Activated effector memory CD4-positive, alpha-beta T cell treated with anti-CD3 and anti-CD28 coated beads, Interleukin-2, amount 50 U/mL, for 16 hours (primary cell): ENCODE measurements at places on chromosomes 2 and 18.

- peak; percentile 72 for DNase-seq
Measured at GRCh38 chr2:151827564-151828142, 568 bp downstream of the ARL5A start.

GRCh38 chr18:48833701-48834412 lies 116.9 kb downstream of the SMAD7 start:
- DNase-seq = peak; percentile 80

GRCh38 chr2:134882773-134883172 lies 35.8 kb upstream of the CCNT2 start:
- no peak for DNase-seq

DNA sequence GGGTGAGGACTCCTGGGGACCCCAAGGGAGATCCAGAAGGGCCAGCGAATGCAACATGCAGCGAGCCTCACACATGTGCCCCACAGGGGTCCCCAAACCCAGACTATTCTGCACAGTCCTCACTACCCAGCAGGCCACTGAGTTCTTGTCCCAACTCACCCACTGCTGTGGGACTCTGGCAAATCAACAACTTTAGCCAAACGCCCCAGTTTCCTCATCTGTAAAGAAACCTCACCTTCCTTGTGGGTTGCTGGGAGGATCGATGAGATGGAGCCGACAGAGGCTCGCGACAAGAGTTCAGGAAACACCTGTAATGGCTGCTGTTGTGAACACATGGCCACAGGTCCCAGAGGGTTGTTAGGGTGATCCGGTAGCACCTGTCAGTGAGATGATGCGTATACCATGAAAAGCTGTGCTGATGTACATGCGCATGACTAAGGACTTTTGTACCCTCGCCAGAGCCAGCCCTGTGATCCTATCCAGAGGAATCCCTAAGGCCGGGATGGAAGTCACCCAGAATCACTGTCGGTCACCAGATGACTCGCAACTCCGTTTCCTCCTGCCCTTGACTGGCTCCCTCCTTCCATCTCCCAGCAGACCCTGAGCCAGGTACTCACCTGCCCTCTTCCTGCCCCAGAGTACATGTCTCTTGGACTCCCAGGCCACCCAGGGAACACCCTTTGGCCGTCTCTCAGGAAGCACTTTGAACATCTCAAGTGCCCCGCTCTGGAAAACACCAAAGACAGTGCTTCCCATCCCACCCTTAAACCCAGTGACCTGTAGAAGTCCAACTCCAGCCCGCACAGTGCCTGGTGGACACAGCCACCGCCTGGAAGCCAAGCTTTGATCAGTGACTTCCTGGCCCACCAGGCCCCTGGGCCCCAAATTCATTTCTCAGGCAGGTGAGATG lies 103.3 kb upstream of the ID2 start:
- DNase-seq = no peak

DNA sequence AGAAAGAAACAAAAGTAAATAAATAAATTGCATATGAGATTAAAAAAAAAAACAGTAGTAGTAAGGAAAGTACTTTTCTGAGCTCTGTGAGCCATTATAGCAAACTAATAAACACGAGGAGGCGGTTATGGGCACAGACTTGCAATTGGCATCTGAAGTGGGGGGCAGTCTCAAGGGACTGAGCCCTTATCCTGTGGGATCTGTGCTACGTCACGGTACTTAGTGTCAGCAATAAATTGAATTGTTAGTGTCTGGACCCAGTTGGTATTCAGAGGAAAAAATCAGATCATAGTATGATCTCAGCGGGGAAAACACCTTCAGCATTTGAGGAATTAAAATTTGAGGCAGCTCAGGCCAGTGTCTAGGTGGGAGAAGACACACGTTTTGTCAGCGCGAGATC lies 76.6 kb upstream of the TEX51 start:
- no peak for DNase-seq

- no peak for DNase-seq
Measured at GRCh38 chr2:170498619-170499018, 216.5 kb upstream of the SP5 start.

GRCh38 chr2:212727751-212728150 lies 189.1 kb upstream of the ERBB4 start:
- DNase-seq = no peak

GRCh38 chr2:150860301-150860700 lies 372.8 kb upstream of the RND3 start:
- DNase-seq = no peak

DNA sequence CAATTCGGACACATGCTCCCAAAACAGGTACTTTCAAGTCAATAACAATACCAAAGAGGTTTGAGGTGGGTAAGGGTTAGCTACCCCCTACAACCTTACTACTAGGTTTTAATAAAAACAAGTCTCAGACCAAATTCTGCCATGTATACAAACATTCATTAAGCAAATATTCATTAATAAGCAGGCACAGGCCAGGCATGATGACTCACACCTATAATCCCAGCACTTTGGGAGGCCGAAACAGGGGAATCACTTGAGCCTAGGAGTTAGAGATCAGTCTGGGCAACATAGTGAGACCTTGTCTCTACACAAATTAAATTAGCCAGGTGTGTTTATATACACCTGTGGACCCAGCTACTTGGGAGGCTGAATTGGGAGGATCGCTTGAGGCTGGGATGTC lies 11.7 kb upstream of the ELAC1 start:
- DNase-seq = no peak

GRCh38 chr2:149076863-149077412 lies 38.4 kb downstream of the LYPD6B start:
- no peak for DNase-seq

GRCh38 chr2:100018341-100019193 lies 123.8 kb downstream of the AFF3 start:
- DNase-seq = no peak

DNA sequence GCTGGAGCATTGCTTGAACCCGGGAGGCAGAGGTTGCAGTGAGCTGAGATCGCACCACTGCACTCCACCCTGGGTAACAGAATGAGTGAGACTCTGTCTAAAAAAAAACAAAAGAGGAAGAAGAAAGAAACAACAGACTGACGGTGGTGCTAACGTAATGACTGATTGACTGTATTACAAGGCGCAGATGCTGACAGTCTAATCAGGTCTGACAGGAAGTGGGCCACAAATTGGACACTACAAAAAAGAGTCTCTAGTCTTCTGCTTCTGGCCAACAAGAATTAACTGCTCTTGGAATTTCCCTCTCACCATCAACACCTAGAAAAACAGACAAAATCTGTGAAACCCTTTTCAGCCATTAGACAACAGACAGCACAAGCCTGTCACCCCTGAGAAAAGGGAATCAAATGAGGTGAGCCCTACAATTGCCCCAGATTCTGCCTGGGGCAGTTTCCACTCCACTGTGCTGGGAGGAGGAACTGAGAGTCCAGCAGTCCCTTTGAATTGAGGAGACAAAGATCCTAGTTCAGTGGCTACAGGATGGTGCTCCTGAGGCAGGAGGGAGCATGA lies 43.3 kb downstream of the SNED1 start:
- no peak for DNase-seq

- DNase-seq = no peak
Measured at GRCh38 chr2:30978854-30979253, 159.4 kb downstream of the GALNT14 start.

DNA sequence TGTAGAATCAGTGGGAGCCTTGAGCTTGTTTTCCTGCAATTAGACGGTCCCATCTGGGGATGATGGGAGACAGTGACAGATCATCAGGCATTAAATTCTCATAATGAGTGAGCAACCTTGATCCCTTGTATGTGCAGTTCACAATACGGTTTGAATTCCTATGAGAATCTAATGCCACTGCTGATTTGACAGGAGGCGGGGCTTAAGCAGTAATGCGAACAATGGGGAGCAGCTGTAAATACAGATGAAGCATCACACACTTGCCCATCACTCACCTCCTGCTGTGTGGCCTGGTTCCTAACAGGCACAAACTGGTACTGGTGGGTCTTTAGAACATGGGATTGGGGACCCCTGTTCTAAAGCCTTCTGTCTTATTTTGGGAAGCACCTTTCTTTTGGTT lies 17.9 kb upstream of the NYAP2 start:
- no peak for DNase-seq

GRCh38 chr18:68640861-68641260 lies 74.0 kb downstream of the TMX3 start:
- DNase-seq = no peak

DNA sequence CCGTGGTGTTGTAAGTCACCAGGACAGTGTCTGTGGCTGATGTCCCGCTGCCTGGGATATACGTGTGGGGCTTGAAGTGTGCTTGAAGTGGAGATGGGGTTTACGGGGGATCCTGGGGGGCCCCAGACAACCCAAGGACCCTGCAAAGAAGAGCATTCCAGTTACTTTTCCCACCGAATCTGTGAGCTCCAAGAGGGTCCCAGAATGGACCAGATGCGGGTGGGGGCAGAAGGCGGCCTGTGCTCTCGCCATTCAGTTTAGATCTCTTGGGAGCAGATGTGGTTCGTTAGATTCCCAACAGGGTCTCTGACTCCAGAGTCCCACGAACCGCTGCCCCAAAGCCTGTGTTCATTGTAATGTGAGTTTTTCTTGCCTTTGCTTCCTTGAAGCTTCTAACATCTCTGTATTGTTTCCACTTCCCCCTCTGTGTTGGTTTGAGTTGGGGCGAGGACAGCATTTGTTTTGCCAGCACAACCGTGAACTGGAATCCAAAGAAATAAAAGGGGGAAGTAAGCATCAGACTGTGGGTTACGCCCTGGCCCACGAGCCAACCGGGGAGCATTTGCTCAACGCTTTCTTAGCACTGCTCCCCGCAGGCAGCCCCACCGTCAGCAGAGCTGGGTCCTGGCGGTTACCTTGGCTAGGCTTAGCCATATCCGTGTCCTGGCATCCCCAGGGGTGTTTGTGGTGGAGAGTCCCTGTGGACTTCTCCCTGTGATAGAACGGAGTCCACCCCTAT lies 92.1 kb downstream of the SH3BP4 start:
- peak; percentile 57 for DNase-seq

GRCh38 chr2:190031969-190032618 lies 30.4 kb downstream of the MSTN start:
- no peak for DNase-seq

- no peak for DNase-seq
Measured at GRCh38 chr2:128285329-128285931, 33.2 kb downstream of the HS6ST1 start.

GRCh38 chr2:177187631-177188312 lies 24.8 kb upstream of the HNRNPA3 start:
- no peak for DNase-seq

GRCh38 chr18:48295586-48296311 lies 113.4 kb downstream of the ZBTB7C start:
- DNase-seq = peak; percentile 46

DNA sequence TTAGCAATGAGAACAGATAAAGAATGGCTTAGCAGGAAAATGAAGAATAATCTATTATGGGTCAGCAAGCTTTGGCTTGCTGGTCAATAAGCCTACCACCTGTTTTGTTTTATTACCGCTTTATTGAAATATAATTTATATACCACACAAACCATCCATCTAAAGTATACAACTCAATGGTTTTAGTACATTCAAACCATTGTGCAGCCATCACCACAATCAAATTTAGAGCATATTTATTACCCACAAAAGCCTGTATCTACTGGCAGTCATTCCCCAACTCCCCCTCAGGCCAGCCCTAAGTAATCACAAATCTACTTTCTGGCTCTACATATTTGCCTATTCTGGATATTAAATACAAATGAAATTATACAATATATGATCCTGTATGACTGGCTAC lies 17.2 kb downstream of the PPP3R1 start:
- DNase-seq = no peak

DNA sequence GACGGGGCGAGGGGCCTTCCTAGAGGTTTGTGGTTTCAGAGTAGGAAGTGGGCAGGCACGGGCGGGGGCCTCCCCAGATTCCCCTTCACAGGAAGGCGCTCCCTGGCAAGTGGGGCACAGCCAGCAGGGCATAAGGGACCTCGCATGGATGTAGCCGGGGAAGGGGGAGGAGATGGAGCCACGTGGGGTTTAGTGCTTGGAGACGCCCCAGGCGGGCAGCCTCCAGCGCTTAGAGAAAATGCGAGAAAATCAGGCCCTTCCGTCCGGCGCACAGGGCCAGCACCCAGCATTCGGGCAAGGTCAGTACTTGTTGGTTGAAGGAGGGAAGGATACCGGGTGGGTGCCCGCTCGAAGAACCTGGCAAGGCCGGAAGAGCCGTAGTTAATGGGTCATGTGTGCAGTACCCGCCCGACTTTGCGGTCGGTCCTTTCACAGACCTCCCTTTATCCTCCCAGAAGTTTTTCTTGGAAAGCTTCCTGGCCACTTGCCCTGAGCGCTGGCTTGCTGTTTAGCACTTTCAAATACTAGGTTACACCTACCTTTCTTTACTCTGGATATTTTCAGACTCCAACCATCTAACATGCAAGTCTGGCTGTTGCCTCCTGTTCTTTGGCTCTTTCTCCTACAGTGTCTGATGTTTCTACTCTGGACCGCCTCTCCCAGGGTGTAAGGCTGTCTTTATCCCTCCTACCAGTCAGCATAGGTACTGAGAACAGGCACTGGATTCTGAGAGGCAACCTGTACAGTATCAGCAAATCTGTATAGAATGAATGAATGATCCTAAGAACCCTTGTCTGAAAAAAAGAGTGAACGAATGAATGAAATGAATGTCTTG lies 78.1 kb downstream of the CIB4 start:
- DNase-seq = no peak

- DNase-seq = no peak
Measured at GRCh38 chr2:197281421-197281820, 29.2 kb downstream of the ANKRD44 start.
